EH (cell line): ENCODE measurements at places on chromosomes 4 and X.

GRCh38 chr4:104494822-104495559 is at the start of gene CXXC4:
CXXC4 (minus strand) TSS chr4:104494894; CDS start chr4:104491802, 3,092 bp downstream.
- DNase-seq: peak; percentile 22

DNA sequence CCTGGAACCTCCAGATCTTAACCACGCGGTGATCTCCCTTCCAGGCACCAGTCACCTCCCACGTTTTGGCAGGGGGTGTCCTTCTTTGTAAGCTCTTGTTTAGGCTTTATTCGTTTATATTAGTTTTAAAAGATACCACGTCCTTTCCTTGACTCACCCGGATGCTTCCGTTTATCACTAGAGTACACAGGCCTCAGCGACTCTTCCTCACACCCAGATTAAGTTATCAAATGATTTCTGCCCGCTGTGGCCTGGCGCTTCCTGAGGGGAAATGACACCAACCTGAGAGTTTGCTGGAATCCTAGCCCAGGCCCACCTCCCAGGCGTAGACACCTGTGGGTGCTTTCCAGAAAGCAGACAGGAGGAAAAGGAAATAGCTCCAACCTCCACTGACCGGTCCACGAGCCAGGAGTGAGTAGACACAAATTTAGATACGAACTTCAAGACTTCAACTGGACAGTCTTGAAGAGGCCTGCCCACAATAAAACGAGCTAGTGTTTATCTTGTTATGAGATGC is 756 bp upstream of the ADAMTS3 start:
- DNase-seq: peak; percentile 3

DNA sequence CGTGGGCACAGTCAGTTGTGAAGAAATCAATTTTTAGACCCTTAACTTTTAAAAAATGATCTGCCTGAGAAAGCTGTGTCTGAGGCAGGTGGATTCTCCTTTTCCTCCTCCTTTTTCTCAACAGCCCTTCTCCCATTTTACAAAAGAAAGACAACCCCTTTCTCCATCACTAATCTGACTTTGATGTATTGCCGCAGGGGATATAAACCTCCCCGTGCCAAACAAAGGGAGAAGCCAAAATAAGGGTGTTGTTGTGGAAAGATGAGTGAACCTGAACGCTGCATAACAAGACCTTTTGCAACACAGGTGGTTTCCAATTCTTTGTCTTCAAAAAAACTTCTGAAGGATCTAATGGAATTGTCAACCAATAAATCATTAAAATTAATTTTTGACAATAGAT is 8.4 kb upstream of the FHL1 start:
- no peak for DNase-seq

- no peak for DNase-seq
These were observed 17.5 kb upstream of the C4orf36 start for GRCh38 chr4:86909546-86910295.

DNA sequence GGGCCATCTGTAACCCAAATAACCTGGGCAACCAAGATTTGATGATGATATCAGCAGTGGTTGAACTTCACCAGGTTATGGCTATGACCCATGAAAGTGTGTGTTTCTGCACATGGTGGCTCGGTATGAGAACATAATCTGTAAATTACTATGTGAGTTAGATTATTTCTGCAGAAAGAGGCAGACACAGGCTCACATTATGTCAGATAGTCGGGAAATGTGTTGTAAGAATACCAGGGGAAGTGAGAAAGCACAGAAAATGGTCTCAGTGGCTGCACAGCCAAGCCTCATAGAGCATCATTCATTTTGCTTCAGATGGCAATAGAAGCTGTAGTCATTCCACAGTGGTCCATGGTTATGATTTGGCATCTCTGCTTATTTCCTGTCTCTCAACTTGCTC is 63.0 kb upstream of the RBPJ start:
- no peak for DNase-seq

- no peak for DNase-seq
These were observed 58.2 kb upstream of the RBM47 start for GRCh38 chr4:40687676-40688389.

GRCh38 chr4:87055311-87055710 is 120.5 kb downstream of the AFF1 start:
- no peak for DNase-seq

DNA sequence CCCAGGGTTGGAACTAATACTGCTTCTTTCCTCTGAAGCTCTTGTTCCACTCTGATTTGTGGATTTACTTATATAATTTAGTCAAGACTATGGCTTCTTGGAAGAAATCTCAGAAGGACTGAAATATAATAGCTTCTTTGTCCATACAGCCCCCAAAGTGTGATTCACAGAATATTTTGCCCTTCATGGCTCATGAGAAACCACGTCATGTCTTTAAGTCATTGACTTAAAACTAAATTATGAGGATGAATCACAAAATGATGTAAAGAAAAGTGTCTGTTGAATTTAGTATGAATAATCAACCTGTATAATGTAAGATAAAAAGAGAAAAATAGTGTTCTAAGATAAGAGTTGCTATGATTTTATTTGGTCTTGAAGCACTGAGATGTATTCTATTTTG is 43.3 kb upstream of the AGA start:
- peak; percentile 63 for DNase-seq

GRCh38 chr4:98151145-98151924 is 8.1 kb upstream of the STPG2 start:
- DNase-seq: no peak

DNA sequence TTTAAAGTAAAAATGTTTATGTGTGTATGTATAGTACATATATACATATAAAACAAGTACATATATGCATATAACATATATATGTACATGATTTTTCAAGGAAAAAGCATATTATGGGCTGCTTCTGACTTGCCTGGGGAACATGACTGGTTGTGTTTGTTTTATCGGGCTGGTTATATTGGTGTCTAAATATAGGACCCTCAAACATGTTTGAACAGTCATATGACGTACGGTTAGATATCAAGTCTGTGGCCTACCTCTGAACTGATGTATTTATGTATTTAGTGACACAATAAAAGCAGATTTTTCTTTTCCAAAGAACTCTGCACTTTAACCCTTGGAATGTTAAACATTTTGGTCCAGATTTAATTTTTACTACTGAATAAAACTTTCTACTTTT is 37.9 kb upstream of the ARSD start:
- no peak for DNase-seq

DNA sequence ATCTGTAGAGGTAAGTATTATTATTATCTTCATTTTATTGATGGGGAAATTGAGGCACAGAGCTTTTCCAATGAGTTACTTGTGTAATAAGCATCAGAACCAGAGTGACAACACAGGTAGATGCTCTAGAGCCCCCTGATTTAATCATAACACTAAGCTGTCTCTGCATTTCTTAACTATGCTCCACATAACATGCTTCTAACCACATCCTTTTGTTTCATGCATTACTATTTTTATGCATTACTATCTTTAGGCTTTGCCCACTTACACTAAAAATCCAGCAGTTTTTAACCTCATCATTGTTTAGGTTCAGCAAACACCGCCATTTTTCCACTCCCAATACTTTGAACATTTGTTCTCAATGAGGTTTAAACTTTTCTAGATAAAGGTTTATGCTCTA is 1900.8 kb upstream of the PCDH10 start:
- no peak for DNase-seq

GRCh38 chr4:142663828-142664227 is 182.3 kb downstream of the INPP4B start:
- peak; percentile 57 for DNase-seq

- DNase-seq: no peak
These were observed 34.3 kb downstream of the OR13H1 start for GRCh38 chrX:131577999-131578734.

DNA sequence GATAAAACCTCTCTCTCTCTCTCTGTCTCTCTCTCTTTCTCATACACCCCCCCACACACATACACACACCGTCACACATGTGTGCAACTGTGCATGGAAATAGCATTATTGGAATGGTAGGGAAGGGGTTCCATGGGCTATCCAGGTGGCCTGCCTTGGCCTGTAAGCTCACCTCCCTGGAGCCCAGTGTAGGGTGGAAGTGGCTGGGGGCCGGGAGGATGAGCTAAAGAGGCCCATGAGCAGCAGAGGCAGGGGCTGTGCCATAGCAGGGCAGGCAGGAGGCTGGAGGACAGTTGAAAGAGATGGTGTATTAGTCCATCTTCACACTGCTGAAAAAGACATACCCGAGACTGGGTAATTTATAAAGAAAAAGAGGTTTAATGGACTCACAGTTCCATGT is 74.2 kb downstream of the CYTL1 start:
- DNase-seq: no peak

- peak; percentile 57 for DNase-seq
These were observed 39.4 kb upstream of the NDP start for GRCh38 chrX:44012484-44013096.

- DNase-seq: peak; percentile 64
These were observed 19.2 kb upstream of the WFS1 start for GRCh38 chr4:6250235-6250983.

- DNase-seq: peak; percentile 16
These were observed 191.7 kb downstream of the TLL1 start for GRCh38 chr4:166064721-166065120.

DNA sequence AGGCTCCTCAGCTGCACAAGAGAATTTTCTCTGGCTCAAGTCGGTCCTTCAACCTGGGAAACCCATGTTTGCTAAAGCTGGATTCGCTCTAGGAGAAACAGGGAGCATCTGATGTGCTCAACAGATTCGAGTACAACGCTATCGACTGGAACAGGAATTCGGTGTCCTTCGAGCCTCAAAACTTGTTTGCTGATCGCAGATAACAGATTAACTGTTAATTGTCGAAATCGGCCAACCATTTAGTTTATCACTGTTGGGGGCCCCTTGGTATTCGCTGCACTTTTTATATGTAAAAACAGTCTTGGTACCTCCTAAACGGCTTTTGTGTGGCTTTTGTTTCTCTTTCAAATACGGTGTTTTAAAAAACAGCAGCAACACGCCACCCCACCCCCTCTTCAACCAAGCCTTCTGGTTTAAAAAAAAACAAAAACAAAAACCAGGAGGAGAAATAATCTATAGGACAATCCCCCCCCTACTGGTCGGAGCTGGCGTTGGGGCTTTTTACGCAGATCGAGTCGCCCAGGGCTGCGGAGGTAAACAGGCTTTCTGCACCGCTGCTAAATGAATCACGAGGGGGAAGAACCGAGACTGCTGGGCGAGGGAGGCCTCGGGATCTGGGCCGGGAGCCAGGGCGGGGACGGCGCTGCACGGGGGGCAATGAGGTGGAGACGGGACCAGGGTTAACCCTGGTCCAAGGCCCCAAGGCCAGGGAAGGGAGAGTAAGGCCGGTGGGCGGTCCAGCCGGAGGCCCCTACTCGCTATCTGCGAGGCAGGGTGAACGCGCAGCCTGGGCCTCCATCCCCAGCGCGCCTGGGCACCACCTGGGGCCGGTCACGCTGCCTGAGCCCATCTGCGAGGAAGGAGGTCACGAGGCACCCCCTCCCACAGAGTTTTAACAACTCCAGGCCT is 71.7 kb upstream of the BCOR start:
- peak; percentile 75 for DNase-seq

DNA sequence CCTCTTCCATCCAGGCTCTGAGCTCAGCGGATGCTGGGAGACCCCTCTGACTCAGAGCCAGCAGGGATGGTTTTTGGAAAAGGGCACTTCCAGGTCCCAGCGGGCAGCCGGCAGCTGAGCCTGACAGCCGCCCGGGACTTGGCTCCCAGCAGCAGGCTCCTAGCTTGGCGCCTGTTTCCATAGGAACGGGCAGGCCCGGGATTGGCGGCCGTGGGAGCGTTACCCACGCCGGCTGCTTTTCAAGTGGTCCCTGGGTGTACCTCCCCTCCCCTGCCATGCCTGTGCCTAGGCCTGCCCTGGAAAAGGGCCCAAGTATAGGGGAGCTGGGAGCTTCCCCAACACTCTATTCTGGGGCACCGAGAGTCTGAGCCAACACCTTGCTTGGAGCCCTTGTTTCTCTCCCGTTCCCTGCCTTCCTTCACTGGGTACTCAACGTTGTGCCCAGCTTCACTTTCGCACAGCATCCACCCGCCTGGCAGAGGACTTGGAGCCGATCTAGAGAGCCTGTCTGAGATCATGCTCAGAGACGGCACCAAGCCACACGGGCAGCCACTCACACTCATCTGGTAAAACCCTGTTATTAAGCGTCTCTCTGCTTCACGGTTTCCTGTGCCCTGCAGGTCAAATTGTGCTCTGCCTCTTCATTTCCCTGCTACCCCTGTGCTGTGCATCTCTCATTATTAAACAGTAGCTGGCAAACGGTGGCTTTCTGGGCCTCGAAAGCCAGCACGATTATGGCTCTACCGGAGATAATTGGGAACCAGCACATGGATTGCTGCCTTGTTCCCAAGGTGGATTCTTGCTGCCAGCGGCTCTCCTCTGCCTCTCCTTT is 521.5 kb downstream of the BCOR start:
- no peak for DNase-seq

- peak; percentile 82 for DNase-seq
These were observed 53.1 kb downstream of the BMP2K start for GRCh38 chr4:78829296-78829695.

GRCh38 chr4:89836897-89837384 is at the start of gene SNCA:
SNCA (minus strand) TSS chr4:89837161; CDS start chr4:89835667, 1,494 bp downstream.
- peak; percentile 29 for DNase-seq

- DNase-seq: no peak
These were observed 218.5 kb upstream of the TLL1 start for GRCh38 chr4:165654556-165654955.

GRCh38 chrX:28843817-28844216 is 256.6 kb downstream of the IL1RAPL1 start:
- DNase-seq: no peak

DNA sequence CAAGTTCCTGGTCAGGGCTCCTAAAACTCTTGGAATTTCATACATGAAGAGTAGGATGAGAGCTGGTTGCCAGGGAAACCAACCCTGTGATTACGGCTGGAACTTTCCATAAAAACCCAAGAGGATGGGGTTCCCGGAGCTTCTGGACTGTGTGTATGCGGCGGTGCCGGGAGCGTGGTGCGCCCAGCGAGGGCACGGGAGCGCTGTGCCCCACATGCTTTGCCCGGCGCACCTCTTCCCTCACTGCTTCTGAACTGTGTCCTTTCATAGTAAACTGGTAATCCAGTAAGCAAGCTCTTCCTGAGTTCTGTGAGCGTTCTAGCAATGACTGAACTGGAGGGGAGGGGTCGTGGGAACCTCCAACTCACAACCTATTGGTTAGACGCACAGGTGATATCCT is 152.6 kb downstream of the AFAP1 start:
- DNase-seq: no peak

GRCh38 chr4:143514497-143514896 is 995 bp downstream of the SMARCA5 start:
- peak; percentile 66 for DNase-seq

GRCh38 chr4:87088186-87088585 is 132.2 kb downstream of the KLHL8 start:
- no peak for DNase-seq

GRCh38 chr4:68077737-68078136 is 51.9 kb downstream of the TMPRSS11F start:
- DNase-seq: no peak

- no peak for DNase-seq
These were observed 95.4 kb downstream of the TBL1X start for GRCh38 chrX:9560219-9560618.

DNA sequence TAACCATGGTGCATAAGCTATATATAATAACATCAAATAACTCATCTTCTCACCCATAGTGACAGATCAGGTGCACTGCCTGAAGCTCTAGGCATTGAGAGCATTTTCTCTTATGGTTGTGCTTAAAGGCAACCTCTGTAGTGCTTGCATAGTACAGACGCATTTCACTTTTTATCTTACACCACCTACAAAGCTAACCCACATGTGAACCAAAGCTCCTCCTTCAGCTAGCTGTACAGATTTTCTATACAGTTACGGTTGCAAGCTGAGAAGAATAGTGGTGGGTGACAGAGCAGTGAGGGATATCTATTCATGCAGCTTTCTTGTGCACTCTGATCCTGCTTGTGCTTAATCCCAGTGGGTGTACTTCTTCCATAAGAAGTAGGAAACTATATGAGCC is 1525.2 kb downstream of the STIM2 start:
- no peak for DNase-seq

GRCh38 chrX:19660604-19661255 is 145.4 kb upstream of the MAP3K15 start:
- no peak for DNase-seq
